ENCODE measurements at places on chromosomes 3 and 15.

- no peak for DNase-seq
Observed at GRCh38 chr15:95018888-95019545, 787.7 kb downstream of the MCTP2 start.

GRCh38 chr3:10602769-10603768 is 97.7 kb upstream of the ATP2B2 start:
- peak; percentile 38 for DNase-seq

- no peak for DNase-seq
Observed at GRCh38 chr3:94234177-94234788, 171.4 kb downstream of the NSUN3 start.

- DNase-seq, result no peak
Observed at GRCh38 chr15:89912674-89913396, at the start of gene ARPIN. Gene ARPIN, minus strand, starts transcription at chr15:89912952. Its CDS starts 117 bp downstream, at chr15:89912835.

DNA sequence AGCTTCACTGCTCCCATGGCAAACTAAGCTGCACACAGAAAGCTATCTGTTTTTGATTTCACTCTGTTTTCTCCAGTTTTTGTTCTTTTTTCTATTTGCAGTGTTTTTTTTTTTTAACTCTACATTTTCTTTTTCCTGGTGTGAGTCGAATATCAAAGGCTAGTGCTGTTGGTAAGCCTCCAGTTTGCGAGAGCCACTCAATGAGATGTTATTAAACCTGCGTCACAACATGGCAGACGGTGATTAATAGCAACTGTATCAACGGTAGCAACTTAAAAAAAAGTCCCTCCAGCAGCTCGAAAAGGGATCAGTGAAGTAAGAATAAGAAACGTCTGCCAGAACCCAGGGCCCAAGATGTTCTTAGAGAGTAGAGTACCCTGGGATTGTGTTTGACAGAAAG is 84.1 kb downstream of the MEIS2 start:
- no peak for DNase-seq

- no peak for DNase-seq
Observed at GRCh38 chr3:190577225-190577624, 63.3 kb downstream of the IL1RAP start.

DNA sequence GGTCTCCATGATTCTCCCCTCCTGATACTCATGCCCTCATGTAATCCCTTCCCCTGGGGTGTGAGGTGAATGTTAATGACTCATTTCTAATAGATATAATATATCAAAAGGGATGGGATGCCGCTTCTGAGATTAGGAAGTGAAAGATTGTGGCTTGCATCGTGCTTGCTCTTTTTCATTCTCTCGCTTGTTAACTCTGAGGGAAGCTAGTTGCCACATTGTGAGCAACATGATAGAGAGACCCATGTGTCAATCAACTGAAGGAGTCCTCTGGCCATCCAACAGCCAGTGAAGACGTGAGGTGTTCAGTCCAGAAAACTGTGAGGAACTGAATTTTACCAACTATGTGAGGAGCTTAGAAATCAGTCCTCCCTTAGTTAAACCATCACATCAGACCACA is 28.9 kb upstream of the DRD3 start:
- DNase-seq, result no peak

- no peak for DNase-seq
Observed at GRCh38 chr3:79011821-79012529, 755.8 kb downstream of the ROBO1 start.

- no peak for DNase-seq
Observed at GRCh38 chr15:99414755-99415731, 150.7 kb upstream of the MEF2A start.

DNA sequence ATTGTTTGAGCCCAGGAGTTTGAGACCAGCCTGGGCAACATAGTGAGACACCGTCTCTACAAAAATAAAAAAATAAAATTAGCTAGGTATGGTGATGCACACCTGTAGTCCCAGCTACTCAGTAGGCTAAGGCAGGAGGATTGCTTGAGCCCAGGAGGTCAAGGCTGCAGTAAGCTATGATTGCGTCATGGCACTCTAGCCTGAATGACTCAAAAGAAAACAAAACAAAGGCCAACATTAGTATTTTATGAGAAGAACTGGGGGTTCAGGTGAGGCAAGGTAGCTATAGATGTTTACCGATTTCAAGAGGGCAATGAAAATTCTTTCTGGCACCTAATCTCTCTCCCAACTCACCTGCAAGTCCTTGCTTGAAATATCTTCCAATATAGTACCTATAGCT is 77.2 kb downstream of the GREM1 start:
- DNase-seq, result no peak

DNA sequence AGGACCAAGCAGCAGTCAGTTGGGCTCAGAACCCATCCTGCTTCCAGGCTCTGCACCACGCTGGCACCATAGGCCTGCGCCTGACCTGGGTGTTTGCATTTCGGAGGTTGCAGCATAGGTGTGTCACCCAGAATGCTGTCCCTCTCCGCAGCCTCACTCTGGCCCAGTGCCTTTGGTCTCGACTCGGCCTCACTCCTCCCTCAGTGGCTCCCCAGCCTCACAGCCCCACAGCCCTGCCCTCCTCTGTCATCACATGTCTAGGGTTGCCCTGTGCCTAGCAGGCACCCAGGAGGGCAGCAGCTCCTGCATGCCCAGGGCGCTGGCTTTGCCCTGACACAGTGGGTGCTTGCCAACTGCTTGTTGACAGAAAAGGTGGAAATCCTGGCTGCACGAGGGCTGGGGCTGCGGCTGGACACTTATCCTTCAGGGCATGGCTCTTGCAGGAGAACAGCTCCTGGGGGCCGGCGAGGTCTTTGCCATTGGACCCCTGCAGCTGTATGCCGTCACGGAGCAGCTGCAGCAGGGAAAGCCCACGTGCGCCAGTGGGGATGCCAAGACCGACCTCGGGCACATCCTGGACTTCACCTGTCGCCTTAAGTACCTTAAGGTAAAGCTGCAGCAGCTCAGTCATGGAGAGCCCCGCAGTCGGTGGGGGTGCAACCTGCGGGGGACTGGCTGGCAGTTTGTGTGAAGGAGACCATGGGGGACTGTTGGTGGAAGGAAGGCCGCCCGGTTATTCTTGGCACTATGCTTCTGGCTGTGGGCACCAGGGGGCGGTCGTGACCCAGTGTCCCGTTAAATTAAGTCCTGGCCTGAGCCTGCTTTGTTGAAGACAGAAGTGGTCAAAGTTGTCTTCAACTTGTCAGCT is 16.2 kb downstream of the NISCH start:
- DNase-seq, result no peak

GRCh38 chr3:66370179-66370578 is 130.6 kb downstream of the LRIG1 start:
- no peak for DNase-seq
